ENCODE measurements at places on chromosomes 5 and 9. TPM values are rescaled to one million over a fixed set of nuclear protein-coding genes. Genes with fewer than 3 reads are reported as not detected.

PCDHA10 gene
- 1.0 TPM for total RNA-seq

ADAMTS19 gene
- 1.3 TPM for total RNA-seq

ZNF622 gene
- total RNA-seq, result 26.7 TPM

ANKRD34B gene
- total RNA-seq, result not detected

KCNV2 gene
- total RNA-seq, result 1.4 TPM
